ENCODE measurements at places on chromosomes 16 and 17.

DNA sequence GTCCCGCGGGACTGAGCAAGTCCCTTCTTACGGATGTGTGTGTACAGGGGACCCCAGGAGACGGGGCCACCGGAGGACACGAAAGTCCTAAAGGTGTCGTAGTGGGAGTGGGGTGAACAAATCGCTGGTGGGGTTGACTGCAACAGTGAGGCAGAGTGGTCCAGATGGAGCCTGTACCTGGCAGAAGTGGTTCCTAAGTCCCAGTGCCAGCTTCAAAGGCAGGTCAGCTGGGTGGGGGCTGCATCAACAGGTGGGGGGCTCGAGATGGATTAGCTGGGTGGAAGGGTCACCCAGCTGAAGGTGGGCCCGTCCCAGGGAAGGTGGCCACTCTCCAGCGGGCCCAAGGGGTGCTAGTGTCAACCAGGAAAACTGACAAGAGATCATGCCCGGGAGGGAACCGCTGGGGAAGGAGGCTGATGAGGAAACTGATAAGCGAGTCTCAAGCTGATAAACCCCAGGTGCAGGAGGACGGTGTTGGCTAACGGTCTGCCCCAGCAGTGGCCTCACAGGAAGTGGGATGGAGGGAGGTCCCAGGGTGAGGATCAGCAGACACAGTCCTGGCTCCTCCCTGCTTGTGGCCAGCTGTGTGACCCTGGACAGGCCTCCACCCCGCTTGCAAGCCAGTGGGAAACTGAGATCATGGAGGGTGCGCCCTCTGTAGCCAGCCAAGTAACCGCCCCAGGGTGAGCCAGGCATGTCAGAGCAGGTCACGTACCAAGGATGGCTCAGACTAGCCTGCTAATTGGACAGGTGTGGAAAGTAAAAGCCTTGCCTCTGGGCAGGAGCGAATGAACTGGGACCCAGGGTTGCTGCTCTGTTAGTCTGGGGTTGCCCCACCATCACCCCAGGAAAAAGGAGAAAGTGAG lies 1.0 kb downstream of the ORAI3 start:
- peak; percentile 47 for DNase-seq

- DNase-seq: no peak
Observed at GRCh38 chr17:17084941-17085340, 42.7 kb downstream of the MPRIP start.

- DNase-seq: no peak
Observed at GRCh38 chr17:43383826-43384475, 14.8 kb upstream of the ARL4D start.

- peak; percentile 24 for DNase-seq
Observed at GRCh38 chr17:79556271-79556670, 54.6 kb downstream of the RBFOX3 start.

DNA sequence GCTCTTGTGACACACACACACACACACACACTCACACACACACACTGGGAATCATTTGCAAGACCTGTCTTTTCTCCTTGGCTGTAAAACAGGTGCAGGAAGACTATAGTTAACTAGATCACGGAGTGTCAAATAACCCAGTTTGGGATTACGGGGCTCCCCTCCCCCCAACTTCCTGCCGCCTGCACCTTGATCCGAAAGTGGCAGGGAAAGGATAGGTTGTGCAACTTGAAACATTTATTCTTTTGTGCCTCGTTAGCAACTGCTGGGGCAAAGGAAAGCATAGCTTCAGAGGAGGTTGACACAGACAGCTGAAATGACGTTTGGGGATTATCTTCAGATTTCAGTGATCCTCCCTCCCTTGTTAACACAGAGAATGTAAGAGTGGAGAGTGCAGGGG lies 149.5 kb downstream of the NTN1 start:
- no peak for DNase-seq

GRCh38 chr16:67466581-67466980 lies 14.4 kb downstream of the ATP6V0D1 start:
- no peak for DNase-seq

- no peak for DNase-seq
Observed at GRCh38 chr16:67400901-67401300, 7.6 kb upstream of the TPPP3 start.

GRCh38 chr16:13046061-13046821 lies 144.8 kb downstream of the SHISA9 start:
- DNase-seq: no peak

DNA sequence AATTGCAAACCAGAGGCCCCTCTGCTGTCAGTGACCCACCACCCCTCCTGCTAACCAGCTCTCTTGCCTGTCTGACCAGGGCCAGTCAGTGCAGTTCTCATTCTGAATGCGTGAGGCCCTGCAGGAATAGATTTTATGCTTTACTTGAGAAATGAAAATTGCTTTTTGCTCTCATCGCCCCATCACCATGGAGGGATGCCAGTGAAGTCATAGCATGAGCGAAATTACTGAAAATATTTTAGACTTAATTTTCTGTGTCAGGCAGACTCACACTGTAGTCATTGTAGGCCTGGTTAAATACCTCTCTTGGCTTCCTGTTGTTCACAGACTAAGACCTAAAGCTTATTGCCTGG lies 490.5 kb upstream of the CDH5 start:
- no peak for DNase-seq
